ENCODE measurements at places on chromosomes 11 and 22.

GRCh38 chr11:65663639-65664200 is 1.0 kb upstream of the RELA start:
- DNase-seq = peak; percentile 83

DNA sequence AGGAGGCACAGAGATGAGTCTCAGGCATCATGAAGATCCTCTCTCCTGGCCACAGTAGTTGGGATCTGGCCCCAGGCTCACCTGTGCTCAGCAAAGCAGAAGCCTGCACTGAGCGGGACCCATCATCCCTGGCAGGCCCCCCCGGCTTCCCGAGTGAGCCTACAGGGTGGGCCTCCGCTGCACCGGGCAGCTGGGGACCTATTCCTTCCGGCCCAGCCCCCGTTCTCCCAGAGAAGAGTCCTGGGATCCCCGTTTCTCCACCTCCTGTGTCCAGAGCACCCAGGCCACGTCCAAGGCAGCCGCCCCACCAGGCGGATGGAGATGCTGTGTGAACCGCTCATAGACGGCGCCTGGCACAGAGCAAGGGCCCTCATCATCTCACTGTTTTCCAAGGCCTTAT is 52.5 kb downstream of the ANO1 start:
- no peak for DNase-seq

- DNase-seq = no peak
Measured at GRCh38 chr11:73520353-73521061, 77.4 kb downstream of the FAM168A start.

GRCh38 chr11:120432056-120433018 is 79.2 kb upstream of the GRIK4 start:
- DNase-seq = no peak

DNA sequence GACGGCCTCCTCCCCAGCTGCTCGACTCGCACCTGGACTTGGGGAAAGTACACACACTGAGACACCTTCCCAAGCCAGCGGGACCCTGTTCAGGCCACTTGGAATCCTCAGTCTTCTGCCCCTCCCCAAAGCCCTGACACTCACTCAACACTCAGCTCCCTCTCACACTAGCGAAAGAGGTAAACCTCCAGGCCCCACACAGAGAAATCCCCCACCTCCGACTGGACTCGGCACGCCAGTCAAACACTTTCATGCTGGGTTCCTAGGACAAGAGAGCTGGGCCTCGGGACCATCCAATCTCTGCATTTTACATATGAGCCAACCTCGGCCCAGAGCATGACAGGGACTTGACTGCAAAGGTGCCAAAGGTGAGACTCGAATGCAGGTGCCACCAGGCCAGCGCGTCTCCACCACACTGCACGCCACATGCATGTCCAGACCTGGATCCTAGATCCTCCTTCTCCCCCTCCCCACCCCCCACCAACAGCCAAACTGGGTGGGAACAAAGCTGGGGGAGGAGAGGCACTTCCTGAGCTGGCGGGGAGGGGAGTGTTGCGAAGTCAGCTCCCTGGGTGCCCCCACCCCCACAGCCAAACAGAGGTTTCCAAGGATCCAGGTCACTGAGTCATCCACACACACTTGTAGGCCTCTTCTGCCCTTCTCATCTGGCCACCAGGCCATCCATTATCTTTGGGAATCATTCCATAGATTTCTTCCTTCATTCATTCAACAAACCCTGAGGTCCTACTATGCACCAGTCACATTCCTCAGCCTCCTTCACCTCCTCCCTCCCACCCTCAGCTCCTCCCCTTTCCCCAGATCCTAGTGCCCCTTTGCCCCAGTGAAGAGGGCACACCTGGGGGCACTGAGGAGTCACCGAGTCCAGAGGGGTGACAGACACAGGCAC is 10.7 kb upstream of the CD5 start:
- no peak for DNase-seq

DNA sequence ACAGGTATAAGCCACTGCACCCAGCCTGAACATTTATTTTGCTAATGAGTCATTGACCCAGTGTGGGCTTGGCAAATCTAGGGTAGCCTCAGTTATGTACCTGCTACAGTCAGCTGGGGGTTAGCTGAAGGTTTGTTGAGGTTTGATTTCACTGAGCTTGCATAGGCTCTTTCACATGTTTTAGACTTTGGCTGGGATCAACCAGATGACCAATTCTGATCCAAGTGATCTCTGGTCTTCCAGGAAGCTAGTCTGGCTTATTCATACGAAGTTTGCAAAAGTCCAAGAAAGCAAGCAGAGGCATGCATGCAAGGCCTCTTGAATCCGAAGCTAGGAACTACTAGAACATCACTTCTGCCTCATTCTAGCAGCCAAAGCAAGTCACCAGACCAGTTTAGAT is 21.0 kb downstream of the SERPING1 start:
- DNase-seq = no peak

DNA sequence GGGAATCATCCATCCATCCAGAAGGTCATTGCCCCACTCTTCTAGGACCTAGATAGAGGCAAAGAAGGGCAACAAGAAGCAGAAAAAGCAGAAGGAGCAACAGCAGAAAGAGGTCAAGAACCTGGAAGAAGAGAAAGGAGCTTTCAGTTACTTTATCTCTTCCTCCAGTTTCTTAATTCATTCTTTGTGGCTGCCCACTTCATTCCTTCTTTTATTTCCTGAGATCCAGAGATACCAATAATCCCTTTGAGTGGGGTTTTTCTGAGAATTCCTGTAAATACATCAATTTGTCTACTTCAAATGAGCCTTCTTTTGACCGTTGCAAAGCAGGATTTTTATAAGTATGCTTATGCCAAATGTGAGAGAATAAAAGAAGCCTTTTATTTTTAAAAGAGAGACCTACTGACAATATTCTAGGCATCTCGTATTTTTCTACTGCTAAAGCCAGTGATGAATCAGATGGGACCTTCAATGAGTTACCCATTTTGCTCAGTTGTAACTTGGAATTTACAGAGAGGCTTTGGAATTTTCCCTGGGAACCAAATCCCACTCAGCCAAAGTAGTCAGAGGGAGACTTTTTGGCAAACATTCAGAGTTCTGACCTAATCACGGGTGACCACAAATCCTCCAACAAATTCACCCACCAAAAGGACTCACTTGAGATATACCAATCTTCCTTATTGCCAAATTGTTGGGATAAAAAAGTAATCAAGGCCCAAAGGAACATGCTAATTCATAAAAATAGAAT is 54.9 kb downstream of the ZC3H12C start:
- no peak for DNase-seq

DNA sequence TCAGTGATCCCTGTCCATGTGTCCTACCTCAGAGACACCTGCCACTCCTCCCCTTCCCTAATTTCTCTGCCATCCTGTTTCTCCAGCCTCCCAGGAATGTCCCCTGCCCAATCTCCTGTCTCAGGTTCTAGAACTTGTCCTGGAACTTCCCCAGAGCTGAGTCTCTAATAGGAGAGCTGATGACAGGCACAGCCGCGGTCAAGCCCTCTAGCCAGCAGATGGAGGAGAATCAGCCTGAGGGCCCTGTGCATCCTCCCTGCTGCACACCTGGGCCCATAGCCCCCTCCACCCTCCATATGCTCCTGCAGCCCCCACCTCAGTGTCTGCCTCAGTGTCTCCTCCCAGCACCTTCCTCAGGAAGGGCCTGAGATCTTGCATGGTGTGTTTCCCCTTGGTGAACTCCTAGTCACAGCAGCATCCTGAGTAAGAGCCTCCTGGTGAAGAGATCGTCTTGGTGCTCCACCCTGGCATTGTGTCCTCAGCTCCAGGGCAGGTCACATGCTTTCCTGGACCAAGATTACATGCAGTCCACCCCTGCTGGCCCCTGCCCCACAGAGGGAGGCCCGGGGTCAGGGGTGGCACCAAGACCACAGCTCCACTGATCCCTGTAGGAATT is 43.9 kb upstream of the VPREB1 start:
- DNase-seq = no peak

- DNase-seq = no peak
Measured at GRCh38 chr22:24592058-24592850, 619 bp downstream of the LRRC75B start.

- DNase-seq = no peak
Measured at GRCh38 chr11:10638316-10638925, 55.1 kb downstream of the IRAG1 start.

- no peak for DNase-seq
Measured at GRCh38 chr11:64070314-64070681, 34.6 kb downstream of the FLRT1 start.

- DNase-seq = no peak
Measured at GRCh38 chr11:17014833-17015626, 816 bp upstream of the PLEKHA7 start.

GRCh38 chr22:24146194-24146616 is 35.1 kb upstream of the SUSD2 start:
- DNase-seq = peak; percentile 75

DNA sequence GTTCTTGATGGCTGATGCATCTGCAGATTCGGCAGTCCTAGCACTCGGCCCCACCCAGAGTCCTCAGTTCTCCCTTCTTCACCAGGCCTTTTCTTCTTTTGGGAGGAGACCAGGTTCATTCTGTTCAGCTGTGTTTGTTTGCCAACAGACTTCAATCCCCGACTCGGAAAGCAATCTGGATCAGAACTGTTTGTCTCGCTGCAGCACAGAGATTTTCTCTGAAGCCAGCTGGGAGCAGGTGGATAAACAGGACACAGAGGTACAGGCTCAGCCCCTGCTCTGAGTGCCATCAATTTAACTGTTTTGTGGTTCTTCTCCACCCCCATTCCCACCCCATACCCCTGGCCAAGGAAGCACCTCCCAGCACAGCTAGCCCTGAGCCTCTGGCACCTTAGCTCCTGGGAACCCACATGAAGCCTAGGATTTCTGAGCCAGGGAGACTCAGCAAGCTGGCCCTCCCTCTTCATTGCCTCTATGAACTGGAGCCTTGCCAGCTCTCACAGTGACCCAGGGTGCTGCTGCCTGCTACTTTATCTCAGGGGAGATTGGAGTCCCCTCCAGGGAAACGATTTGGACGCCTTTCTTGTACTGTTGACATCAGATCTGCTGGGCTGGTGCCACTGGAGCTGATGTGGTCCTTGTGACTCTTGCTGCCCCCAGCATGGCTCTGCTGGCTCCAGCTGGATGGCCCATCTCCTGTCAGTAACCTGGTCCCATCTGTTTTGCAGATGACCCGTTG is 58.2 kb upstream of the HORMAD2 start:
- no peak for DNase-seq

DNA sequence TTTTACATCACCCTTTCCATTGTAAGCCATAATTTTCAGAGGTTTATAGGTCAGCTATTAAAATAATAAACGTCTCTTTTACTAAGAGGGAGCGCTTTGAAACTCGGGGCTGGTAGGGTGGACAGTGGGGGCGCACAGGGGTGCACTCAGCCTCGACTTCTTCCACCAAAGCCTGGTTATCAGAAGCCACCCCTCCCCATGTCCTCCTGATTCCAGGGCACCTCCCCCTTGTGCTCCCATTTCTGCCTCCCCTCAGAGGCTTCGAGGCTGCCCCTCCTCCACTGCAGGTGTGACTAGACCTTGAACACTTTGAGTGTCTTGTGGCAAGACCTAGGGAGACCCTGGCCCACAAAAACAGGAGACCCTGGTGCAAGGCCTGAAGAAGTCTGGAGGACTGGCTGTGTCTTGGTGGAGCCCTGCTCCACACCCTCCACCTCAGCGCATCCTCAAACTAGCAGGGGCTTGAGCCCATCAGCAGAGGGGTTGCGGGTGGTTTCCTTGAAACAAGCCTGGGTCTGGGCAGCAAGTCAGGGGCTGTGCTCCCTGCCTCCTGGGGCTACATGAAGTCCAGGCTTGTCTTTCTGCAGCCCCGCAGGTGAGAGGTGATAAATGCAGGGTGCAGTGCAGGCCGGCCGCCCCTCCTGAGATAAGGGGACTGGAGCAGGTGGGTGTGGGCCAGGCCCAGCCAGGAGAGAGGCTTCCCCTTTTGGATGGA is 3.0 kb downstream of the CDKN1C start:
- DNase-seq = no peak

GRCh38 chr22:46937185-46937584 is 174.7 kb downstream of the TBC1D22A start:
- no peak for DNase-seq

DNA sequence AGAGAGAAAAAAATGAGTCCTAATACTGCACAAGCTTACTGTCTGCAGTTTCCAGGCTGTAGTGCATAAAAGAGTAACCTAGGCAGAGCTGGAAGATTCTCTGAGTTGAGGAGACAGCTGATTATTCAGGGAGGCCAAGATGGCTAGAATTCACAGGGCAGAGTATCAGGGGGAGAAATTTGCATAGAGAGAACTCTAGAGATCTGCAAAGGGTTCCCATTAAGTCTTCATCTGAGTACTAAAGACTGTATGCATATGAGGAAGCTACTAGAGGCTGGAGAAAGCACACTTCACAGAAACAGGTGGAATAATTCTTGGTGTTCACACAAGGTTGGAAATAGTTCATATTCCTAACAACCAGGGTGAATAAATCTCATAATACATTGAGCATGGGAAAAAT is 66.6 kb upstream of the RRAS2 start:
- no peak for DNase-seq

- no peak for DNase-seq
Measured at GRCh38 chr22:28402060-28402459, 277.6 kb downstream of the TTC28 start.

DNA sequence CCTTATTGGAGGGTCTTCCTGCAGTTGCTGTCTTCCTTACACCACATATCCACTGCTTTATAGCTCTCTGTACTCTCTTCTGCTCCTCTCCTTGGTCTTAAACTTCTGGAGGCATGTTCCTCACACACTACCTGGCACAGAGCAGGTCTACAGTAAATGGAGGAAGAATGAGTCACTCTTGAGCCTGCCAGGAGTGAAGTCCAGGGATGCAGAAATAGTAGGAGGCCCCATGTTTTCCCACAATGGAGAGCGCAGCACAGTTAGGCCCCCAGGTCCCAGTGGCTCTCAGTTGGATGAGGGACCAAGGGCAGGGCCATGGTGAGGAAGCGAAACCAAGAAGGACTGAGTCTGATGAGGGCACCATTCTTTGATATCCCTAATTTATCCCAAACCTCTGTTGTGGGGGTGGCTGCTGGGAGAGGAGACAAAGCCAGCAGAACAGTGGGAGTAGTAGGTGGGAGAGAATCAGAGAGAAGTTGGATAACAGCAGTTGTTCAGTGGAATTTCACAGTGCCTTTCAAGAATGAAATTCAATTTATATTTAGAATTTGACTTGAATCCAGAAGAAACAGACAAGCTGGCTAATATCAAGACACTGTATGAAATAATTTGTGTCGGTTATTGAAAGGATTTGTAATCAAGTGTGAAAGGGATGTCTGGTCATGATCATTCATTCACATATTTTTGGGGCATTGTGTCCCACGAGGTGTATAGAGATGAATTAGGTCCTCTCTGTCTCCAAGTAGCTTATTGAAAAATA is 187.8 kb downstream of the HIPK3 start:
- no peak for DNase-seq

DNA sequence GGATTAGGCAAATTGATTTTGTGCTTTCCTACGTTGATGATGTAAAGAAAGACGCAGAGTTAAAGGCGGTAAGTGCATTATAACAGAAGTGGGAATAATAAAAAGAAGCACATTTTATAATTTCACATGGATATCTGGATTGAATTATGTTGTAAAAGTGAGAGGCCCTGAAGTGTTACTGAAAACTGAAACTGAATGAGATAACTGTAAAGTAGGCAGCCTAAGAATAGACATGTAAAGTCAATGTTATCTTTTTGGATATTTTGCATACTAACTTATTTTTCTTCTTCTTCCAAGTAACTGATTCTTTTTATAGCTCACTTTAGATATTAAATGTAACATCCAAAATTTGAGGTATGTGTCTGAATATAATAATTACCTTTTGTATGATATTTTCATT is 28.3 kb downstream of the ANO5 start:
- DNase-seq = no peak

- peak; percentile 53 for DNase-seq
Measured at GRCh38 chr22:41508770-41509170, 35.5 kb downstream of the POLR3H start.

Measured in psoas muscle (tissue), 8 donors.